ENCODE measurements at places on chromosomes 3 and 15.

GRCh38 chr3:61537366-61537765 is 24.0 kb upstream of the PTPRG start:
- peak; percentile 75 for DNase-seq

DNA sequence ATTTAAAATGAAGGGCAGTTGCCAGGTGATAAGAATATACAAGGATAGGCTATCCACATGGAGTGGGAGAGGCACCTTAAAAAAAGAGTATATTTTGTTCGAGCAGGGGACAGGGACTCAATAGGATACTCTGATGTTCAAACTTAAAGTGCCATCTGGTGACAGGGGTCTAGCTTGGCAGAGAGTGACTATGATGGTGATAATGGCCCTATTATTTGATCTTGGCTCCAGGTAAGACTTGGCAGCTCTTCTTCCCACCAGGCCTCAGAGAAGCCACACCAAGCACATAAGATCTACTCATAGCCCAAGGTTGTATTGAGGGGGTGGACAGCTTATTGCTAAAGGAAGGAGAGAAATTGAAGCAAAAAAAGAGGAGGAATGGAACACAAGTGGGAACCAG is 109.0 kb upstream of the MANF start:
- DNase-seq: no peak

GRCh38 chr3:133595341-133595740 is 21.9 kb downstream of the CDV3 start:
- no peak for DNase-seq

DNA sequence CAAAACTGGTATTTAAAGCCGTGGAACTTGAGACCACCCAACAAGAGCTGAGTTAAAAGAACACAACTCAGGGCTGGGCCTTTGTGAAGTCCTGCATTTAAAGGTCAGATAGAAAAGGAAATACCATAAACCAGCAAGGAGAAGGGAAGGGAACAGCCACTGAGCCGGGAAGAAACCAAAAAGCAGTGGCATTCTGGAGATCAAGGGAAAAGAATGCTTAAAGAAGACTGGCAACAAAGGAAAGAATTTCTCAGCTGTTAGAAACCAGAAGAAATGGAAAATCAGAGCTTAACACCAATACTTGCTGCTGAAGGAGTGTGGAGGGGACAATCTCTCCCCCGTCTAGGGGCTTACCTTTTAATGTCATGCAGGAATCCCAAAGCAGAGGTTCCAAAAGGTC is 247.4 kb upstream of the CHRNA7 start:
- DNase-seq: no peak
